ENCODE measurements at places on chromosomes 5 and 9.

GRCh38 chr5:41527201-41527779, 16.9 kb upstream of the PLCXD3 start:
- DNase-seq = no peak

- no peak for DNase-seq
Measured at GRCh38 chr5:115413651-115414050, 117.2 kb upstream of the CCDC112 start.

DNA sequence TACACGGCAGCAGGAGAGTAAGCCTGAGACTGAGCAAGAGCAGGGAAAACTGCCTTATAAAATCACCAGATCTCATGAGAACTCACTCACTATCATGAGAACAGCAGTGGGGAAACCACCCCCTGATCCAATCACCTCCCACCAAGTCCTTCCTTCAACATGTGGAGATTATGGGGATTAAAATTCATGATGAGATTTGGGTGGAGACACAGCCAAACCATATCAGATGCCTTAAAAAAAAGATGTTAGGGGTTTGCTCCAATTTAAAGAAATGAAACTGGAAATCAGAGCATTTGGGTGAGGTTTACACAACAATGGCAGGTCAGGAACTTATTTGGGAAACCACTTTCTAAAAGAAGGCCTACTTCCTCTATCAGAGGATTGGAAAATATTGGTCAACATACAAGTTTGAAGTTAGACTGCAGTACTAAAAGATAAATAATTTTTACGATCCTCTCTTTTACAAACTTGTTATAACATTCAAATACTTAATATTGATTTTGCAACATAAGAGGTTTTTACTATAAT, 105.1 kb downstream of the FBN2 start:
- DNase-seq = no peak

DNA sequence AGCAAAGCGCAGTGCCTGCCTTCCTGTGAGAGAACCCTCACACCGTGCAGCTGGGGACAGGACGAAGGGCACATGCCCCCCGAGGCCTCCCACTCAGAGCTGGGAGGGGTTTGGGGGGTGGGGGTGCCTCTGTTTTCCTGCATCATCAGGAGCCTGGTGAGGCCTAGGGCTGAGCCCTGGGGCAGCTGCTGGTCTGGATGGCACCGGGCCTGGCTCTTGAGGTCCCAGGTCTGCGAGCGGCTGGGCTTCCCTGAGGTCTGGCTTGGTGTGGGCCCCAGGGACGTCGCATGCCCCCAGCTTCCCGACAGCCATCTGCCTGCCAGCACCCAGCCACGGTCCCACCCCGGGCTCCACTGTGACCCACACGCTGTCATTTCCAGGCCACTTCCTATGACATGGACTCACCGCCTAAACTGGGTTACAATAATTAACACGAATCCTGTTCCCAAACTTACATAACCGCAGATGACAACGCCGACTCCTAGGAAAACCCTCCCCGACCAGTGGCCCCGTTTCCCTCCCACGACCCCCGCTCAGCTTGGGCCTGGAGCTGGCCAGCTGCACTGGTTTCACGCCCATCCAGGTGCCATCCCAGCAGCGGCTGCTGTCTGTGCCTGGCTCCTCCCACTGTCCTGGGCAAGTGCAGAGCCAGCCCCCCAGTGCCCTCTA, 8.7 kb downstream of the NACC2 start:
- DNase-seq = no peak

GRCh38 chr9:115141612-115142011, 23.7 kb upstream of the TNC start:
- no peak for DNase-seq

DNA sequence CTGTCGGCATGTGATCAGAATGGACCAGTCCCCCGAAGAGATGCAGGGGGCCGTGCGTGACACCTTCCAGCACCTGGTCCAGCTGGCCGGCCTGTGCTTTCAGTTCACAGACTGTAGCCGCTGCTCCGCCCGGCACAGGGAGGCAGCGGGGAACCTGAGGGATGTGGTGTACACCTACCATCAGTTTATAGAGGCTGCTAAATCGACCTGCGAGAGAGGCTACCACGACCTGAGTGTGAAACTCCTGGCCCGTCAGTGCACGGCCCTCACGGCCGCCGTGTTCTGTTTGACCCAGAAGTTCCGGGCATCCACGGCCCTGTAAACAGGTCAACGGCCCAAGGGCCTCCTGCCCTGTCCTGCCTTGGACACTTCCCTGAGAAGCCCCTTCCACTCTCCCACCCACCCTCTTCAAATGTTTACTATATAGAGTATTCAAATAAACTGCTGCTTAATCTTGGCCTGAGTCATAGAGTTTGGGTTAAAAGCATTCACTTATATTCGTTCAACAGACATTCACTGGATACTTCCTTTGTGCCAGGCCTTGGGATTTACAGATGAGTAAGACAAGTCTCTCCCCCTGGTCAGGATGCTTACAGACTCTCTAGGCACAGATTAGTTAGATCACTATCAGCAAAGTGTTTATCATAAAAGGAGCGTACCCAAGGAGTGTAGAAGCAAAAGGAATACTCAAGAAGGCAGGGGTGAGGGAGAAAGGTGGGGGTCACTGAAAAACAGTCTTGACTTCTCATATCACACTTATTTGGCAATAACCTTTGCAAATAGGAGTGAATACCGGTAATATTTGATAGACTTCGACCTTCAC, 6.9 kb upstream of the TRMT10B start:
- no peak for DNase-seq

- DNase-seq = no peak
Measured at GRCh38 chr9:75461183-75461582, 372.9 kb downstream of the OSTF1 start.

GRCh38 chr5:41871852-41872251, 1.6 kb upstream of the OXCT1 start:
- no peak for DNase-seq

DNA sequence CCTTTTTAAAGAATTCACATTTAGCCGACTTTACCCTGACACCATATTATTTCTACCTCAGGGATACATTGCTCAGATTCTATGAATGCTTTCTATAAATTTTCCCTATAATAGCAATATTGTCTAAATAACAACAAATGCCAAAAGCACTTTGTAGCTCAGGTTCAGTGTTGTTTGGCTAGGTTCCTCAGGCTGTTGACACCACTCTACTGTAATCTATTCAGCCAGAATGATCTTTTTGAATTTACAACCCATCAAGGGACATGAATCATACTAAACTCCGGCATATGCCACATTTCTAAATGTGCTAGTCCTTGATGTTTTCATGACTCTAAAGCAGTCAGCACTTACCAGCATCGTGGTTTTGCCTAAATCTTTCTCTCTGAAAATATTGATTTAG, 641.5 kb upstream of the CDH10 start:
- DNase-seq = no peak

DNA sequence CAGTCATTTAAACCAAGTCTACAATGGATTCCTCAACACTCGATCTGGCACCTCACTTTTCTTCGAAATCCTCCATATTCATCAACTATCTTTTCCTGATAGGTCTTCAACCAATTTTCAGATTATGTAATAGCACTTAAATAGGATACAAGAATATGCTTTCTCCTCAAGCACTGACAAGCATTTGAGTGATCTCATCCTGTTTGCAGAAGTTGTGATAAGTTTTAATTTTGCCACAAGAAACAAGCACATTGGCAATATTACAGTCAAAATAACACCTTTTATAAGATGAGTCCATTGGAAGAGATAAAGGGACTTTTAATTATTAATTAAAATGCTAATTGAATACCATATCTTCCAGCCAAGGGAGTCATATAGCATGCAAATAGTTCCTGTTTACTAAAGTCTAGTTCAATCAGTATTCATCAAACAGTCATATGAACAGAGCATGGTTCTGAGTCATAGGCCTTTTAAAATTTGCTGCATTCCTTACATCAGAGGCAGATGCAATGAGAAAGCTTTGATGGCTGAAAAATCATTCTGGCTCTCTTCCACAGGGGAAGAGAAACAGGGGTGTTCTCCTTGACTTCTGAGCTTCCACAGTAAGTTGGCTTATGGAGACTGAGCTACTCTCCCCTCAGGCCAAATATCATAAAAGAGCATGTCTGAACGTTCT, 32.7 kb upstream of the ZCCHC9 start:
- no peak for DNase-seq
